Activated CD8-positive, alpha-beta memory T cell treated with anti-CD3 and anti-CD28 coated beads for 24 hours (primary cell): ENCODE measurements at places on chromosomes 2 and 18.

DNA sequence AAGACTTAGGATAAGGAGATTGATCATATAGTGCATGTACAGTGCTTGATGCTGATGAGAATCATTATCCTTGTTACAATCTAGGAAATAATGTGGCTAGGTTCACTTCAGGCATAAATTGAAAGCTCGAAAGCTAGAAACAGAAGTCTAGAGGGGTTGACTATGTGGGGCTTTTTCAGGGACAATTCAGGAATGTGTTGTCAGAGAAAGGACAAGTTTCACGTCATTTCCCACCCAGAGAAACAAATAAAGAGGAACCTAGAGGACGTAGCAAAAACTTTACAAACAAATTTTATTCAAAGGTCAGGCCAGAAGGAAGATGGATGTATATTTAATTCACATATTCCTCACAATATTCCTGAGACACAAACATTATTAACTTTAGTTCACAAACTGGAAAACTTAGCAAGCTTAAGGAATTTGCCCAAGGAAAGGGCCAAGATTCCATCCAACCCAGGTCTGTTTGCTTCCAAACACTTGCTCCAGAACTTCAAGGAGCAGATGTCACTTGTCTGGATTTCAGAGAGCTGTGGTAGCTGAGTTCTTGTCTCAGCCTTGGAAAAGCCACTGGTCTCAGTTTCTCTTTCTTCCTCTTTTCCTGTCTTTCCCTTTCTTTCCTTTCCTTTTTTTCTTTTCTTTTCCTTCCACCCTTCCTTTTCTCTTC is 7.4 kb downstream of the CYRIA start:
- DNase-seq = no peak

DNA sequence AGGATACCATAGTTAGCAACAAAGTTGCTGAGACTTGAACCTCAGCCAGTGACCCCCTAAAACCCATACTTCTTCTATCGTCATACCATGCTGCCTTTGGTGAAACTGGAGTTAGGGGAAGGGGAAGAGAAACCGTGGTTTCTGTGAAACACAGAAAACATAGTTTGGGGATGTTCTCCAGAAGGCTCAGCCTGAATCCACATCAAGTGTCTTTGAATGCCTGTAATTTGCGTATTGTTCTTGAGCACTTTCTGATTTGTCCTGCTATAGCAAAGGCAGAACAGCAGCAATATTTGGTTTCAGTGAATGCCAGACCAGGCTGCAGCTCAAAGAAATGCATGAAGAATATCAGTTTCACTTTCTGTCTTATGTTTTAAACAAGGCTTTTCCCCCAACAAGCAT is 258.7 kb downstream of the TTC32 start:
- no peak for DNase-seq

DNA sequence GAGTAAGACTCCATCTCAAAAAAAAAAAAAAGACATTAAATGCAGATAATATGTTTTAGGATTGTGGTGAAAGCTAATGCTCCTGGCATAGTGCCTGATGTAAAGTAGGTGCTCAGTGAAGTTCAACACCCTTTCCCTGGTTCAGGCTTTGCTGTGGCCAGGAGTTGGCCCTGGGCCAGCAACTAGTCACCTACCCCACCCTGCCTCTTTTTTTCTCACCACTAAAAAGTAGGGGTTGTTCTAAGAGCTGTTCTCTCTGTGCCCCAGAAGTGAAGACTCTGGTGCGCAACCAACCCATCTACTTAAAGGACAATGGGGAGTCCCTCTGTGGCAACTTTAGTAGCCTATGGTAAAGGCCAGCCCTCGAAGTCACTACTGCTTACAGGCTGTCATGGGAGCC is 75.9 kb downstream of the DNMT3A start:
- DNase-seq = no peak

GRCh38 chr18:36589857-36590543 is 238.8 kb downstream of the TPGS2 start:
- no peak for DNase-seq

DNA sequence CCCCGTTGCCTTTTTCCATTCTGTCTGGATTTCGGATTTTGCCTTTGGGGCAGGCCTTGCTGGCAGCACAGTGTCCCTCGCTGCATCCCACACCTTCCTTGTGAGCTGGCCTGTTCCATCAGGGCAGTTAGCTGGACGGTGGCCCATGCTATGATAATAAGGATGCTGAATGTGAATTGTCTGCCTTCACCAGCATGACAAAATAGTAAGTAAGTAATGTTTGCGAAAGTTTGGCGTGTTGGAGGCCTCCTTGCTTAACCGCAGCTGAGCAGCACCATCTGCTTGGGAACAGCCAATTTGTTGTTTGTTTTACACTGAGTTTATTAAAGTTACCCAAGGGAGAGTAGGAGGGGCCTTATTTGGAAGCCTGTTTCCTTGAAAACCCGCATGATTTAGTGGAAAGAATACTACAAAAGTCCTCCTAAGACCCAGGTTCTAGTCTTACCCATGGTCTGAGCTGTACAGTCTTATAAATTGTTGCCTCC is 469.7 kb upstream of the FANCL start:
- DNase-seq = no peak
